ENCODE measurements at places on chromosomes 4 and X.

DNA sequence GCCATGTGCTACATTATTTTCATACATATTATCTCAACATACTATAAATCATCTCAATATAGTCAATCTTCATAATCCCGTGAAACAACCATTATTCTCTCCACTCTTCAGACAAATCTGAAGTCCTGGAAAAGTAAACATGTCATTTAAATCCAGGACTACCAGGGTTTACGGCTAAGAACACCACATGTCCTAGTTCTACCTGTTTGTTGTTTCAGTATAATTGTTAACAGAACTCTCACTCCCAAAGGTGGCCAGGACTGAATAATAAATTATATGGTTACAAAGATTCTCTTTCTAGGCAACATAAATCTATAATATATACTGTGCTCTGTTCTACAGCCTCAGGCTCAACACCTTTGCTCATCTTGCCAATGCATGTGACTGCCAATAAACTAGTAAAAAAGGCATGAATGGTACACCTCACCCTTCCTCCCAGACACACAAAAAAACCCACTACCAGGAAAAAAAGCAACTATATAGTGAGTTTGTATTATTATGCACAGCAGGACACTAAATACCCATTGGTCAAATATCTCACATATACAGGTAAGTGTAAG lies 20.1 kb downstream of the EIF4E start:
- no peak for DNase-seq

GRCh38 chr4:73067971-73068394 lies 1.5 kb downstream of the COX18 start:
- DNase-seq = peak; percentile 33

GRCh38 chr4:87007528-87008446 lies 73.0 kb downstream of the AFF1 start:
- DNase-seq = peak; percentile 54

GRCh38 chr4:81883004-81883403 lies 411.3 kb upstream of the RASGEF1B start:
- no peak for DNase-seq

DNA sequence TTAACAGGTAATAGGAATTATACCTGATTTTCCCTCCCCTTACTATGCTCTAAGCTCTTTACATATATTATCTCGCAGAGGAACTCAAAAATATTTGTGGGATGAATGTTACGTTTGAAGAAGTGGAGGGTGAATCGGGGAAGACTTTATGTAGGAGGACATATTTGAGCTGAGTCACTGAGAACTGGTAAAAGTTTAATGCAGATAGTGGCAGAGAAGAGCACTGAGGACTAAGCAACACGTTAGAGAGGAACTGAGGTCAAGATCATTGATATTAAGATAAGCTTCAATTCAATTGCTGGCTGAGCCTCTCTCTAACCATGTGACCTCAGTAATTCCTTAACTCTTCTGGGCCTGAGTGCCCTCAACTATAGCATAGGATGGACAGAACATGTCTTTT lies 26.4 kb upstream of the ELOVL6 start:
- no peak for DNase-seq

DNA sequence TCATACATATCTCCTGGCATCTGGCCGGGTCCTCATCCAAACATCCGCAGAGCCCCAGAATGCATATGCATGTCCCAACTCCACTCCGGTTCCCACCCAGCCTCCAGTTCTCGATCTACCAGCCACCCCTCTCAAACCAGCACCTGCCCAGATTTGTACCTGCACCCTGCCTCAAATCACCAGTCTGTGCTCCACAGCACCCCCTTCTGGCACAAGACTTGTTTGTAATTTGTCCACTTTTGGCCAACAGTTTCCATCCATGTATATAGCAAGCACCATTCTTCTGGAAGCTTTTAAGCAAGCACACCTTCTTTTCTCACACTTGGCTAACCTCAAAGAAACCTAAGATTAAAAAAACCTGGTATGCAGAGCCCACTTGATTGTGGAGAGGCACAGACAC lies 644.1 kb downstream of the MID1IP1 start:
- peak; percentile 58 for DNase-seq

DNA sequence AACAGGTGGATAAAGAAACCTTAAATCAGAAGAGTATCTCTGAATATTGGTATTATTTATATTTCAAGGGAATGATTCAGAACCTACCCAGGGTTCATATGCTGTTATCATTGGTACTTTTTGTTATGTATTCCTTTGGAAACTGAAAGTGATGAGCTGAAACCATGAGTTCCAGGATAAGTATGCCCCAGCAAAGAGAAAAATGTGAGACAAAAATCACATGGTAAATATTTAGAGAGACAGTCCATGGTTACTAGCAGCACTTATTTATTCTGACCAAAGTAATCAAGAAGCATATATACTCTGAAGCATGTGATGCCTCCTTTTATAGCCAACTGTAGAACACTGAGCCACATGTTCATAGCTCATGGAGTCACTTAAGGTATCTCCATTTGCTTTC lies 277.7 kb downstream of the ARAP2 start:
- no peak for DNase-seq

DNA sequence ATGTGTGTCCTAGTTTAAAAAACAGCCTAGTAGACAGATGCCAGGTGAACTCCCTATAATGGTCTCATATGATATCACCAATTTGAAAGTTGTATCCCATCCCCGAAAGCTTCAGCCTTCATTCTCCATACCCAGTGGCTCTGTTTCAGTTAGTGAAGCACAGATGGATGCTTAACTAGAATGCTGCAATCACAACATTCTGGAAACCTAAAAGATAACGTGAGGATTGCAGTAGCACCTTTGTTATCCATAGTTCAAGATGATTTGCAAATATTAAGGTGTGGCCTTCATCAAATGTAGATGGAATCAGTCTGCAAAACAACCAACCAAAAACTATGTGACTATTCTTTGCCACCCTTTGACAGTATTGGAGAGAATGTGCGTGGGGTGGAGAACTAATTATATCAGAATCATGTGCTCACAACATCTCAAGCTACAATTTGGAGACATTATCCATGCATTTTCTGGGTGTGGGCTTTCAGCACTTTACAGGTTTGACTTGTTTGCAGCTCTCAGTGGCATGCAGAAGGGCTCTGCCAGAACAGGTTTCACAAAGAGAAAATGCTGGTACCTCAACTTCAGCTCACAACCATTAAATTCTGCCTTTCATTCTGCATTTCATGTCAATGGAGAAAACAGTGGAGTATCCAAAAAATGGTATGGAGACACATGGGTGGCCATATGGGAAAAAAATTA lies 18.3 kb upstream of the PPID start:
- no peak for DNase-seq

DNA sequence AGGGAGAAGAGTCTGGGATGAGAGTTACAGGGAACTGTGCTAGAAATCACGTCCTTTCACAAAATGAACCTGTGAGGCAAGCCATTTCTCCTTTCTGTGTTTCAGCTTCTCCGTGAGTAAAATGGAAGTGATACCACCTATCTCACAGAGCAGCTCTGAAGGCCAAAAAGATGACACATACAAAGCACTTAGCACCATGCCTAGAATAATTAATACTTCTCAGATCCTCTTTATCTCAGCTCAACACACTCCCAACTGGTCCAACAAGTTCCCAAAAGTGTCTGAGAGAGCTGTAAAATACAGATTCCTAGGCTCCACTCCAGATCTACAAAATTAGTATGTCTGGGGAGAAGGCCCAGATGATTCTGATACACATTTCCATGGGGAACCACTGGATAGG lies 38.3 kb downstream of the LHFPL1 start:
- no peak for DNase-seq

DNA sequence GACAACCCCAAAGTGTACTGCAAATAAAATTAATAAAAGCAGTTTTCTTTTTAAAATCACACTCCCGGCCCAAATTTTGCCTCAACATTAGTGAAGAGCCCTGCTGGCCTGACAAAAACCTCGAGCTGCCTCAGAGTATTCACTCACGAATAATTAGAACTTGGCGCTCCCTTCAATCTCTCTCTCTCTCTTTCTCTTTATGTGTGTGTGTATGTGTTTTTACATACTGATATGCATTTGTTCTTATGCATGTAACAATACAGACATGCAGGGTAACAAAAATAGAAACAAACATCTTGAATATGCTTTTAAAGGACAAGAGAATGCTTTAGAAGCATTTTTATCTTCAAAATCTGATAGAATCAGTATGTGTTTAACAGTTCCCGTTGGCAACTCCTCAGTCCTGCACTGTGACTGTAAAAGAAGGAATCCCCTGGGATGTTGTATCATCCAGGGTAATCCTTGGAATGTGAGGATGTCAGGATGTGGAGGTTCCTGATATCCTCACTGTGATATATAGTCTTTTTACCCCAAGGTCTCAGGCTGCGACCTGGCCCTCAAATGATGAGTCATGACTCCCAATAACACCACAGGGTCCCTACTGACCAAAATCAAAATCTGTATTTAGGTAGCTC lies 53.0 kb downstream of the PTCHD1 start:
- DNase-seq = no peak

- DNase-seq = no peak
Observed at GRCh38 chr4:26978387-26979053, 117.9 kb downstream of the STIM2 start.

DNA sequence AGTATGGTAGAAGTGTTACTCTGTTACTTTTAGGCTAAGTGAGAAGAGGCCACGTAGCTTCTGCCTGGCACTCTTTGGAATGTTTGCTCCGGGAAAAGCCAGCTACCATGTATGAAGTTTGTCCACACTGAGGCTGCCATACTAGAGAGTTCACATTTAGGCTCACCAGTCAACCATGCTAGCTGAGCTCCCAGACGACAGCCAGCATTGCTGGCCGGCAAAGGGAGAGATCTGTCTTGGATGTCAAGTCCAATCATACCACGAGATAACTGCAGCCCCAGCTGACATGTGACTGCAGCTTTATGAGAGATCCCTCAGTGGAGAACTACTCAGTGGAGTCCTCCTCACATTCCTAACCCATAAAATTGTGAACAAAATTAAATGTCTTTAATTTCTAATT lies 321.2 kb upstream of the F9 start:
- no peak for DNase-seq

DNA sequence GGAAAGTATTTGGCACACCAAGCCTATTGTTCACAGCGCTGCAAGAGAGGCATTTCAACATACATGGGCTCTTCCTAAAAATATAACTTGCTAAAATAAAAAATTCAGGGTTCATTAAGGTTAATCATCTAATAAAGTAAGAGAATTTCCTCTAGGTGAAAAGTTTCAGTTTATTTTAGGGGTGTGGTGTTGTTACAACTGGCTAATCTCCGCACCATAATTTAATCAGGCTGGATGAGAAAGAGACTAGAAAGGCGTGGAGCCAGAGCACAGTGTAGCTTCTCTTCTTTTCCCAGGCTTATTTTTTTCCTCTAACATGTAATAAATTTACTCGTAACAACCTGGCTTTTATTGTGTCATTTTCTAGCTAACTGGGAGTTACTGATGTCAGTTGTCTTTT lies 47.9 kb downstream of the FHL1 start:
- DNase-seq = no peak

- DNase-seq = no peak
Observed at GRCh38 chr4:7607156-7607910, 172.6 kb upstream of the PSAPL1 start.

DNA sequence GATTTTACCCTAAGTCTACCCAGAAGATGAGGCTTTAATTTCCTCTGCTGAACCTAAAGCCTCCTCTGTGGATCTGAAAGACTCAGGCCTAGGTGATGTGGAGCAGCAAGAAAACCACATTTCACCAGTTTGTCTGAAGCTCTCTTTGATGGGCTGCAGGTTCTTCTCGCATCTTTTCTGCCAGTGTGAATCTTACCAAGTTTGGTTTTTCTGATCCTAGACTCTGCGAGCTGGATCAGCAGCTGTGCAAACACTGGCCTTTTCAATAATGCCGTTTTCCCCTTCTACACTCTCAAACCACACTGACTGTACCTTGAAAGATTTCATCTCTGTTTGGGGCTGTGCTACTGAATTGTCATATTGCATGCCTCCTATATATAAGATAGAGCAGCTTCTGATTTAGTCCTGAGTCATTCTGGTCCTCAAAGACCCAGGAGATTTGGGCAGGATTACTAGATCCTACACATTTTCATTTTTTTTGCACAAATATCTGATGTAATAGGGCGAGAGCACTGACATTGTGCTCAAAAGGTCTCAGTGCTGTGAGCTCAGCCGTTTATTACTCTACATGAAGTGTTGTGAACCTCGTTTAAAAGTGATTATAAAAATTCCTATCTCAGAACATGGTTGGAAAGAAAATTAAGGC lies 133.6 kb upstream of the FAM9C start:
- no peak for DNase-seq

DNA sequence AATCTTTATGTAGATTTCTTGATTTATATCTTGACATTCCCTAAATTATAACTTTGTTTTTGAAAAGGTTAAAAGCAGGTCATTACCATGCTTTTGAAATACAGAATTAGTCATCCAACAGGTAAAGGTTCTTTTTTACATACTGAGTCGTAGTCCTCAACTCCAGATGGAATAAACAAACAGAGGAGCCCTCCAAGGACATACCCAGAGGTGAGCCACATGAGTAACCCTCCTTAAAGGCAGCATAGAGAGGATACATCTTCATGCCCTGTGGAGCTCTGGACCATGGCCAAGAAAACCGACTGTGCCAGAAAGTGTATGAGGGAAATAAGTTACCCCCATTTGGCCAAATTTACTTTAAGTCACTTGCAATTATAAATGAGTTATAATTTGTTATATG lies 95.3 kb upstream of the MCF2 start:
- no peak for DNase-seq

GRCh38 chr4:146927695-146928094 lies 18.0 kb downstream of the TTC29 start:
- no peak for DNase-seq

GRCh38 chr4:39565878-39566600 lies 38.8 kb upstream of the UGDH start:
- DNase-seq = no peak

DNA sequence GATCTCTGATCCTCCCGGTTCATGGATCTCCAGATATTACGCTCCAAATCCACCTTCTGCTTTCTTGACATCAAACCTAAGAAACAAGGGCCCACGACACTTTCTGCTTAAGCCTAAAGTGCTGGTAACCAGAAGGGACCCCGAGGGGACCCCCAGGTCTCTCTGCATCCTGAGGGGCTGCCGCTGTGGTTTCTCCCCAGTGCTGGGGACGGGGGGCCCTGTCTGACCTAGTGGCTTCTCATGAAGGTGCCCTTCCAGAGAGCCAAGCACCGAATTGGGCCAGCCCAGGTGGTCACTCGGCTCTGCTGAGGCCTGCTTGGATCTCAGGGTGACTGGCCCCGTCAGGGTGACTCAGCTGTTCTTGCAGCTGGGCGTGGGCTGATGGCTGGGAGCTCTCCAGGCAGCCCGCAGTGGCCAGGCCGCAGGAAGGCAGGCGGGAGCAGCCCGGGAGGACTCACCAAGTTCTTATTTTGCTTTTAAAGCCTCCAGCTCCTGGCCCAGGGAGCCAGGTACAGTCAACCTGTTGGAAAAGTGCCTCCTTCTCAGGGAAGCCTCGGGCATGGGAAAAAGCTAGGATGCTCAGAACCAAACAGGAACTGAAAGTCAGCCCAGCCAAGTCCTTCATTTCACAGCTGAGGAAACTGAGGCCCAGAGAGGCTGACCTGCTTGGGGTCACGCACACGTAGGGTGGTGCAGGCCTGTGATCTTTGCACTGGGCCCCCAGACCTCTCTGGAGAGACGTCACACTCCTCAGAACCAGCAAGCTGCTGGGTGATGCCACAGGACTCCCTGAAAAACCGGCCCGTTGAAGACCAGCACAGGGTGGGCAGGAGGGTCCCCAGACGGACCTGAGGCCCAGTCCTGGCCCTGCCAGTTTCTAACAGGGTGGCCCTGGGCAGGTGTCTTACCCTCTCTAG lies 16.7 kb downstream of the BLOC1S4 start:
- DNase-seq = no peak
